Stimulated activated CD8-positive, alpha-beta memory T cell treated with anti-CD3 and anti-CD28 coated beads, Interleukin-15, amount 100 ng/mL, for 24 hours (primary cell): ENCODE measurements at places on chromosomes 6 and 20.

DNA sequence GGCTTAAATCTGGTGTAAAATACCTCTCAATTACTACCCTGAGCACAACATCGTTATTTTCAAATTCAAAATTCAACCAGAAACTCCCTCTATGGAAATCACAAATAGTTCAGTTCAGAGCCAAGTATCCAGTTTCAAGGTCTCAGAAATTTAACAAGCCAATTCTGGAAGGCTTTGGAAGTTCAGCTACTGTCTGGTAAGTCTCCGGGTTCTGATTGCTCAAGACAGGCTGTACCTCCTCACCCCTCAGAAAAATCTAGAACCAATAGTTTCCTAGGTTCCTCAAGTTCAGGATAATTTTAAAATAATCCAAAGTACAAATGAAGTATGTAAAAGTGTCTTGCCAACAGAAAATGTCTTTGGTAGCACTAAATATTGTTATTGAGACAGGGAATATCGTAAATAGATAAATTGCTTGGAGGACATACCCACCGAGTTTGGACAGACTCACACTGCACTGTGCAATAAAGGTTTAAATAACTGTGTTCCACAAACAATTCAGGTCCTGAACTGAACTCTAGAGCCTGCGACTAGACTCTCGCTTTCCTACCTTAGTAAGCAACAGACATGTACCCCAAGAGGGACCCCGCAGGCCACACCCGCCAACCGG lies 729 bp downstream of the ATG5 start:
- DNase-seq = no peak

DNA sequence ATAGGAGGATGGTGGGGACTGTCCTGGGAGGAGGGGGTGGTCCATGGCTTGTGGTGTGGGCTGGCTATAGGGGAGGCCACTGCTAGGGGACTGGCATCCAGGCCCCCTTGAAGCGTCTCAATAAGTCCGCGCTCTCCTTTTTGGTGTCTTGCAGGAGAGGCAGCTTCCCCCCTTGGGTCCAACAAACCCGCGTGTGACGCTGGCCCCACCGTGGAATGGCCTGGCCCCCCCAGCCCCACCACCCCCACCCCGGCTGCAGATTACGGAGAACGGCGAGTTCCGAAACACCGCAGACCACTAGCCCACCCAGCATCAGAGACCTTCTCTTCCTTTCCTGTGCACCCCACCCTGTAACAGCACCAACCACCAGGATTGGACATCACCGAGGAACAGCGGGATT lies 2.8 kb upstream of the ZBTB9 start:
- DNase-seq = no peak

DNA sequence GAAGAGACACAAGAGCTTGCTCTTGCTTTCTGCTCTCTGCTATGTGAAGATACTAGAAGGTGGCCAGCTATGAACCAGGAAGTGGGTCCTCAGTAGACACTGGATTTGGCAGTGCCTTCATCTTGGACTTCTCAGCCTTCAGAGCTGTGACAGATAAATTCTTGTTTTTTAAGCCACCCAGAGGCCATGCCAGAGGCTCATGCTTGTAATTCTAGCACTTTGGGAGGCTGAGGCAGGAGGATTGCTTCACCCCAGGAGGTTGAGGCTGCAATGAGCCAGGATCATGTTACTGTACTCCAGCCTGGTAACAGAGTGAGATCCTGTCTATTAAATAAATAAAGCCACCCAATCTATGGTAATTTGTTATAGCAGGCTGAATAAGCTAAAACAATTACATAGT lies 185.5 kb upstream of the SALL4 start:
- DNase-seq = no peak

- no peak for DNase-seq
Observed at GRCh38 chr6:128380891-128381290, 139.5 kb downstream of the PTPRK start.

DNA sequence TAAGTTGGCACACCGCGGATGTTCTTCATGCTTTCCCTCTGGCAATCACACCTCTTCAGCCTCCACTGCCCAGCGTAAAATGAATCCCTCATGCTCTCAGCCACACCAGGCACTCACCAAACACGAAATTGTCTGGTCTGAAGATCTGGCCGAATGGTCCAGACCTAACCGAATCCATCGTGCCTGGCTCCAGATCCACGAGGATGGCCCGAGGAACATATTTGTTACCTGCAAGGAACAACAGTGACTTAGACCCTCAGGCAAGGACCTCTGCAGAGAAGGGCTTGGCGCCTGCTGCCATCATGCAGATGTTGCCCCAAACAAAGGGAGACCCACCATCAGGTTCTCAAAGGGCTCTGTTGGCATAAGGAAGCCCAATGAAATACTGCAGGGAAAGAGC lies 1.4 kb downstream of the TUBB2B start:
- no peak for DNase-seq

DNA sequence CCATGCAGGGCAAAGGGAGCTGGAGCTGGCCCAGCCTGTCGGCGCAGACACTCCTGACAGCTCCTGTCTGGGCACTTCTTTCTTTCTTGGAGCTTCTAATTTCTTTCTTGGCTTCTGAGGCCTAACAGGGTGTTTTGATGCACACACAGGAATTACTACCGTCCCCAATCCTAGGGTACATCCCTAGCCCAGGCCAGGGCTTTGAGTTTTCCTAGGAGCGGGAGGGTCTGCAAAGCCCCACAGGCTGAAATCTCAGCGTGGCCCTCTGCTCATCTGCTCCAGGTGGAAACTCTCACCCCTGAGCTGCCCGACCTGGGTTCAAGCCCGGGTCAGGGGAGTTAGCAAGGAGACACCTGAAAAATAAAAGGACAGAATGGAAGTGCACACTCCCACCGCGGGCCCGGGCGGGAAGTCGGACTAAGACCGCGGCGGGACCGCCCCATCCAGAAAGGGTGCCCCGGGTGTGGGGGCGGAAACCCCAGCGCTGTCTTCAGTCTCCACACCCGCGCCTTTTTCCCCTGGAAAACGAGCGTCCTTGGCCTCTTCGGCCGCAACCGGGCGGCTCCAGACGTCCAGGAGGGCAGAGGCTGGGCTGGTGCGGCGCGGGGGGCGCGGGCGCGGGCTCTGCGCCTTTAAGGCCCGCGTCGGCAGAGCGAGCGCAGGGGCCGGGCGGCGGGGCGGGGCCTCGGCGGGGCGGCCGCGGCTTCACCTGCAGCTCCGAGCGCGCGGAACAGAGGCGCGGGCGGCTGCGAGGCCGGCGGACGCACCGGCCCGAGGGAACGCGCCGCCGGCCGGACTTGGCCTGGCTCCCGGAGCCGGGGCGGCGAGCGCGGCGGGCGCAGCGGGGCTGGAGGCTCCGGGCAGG lies at the start of gene CDH4:
Gene CDH4 (plus strand): TSS at position 733 of the 865 bp plus-strand sequence.
- no peak for DNase-seq

GRCh38 chr6:27293436-27294098 lies 18.5 kb downstream of the POM121L2 start:
- DNase-seq = no peak

- no peak for DNase-seq
Observed at GRCh38 chr6:90219209-90219985, 77.2 kb downstream of the BACH2 start.

DNA sequence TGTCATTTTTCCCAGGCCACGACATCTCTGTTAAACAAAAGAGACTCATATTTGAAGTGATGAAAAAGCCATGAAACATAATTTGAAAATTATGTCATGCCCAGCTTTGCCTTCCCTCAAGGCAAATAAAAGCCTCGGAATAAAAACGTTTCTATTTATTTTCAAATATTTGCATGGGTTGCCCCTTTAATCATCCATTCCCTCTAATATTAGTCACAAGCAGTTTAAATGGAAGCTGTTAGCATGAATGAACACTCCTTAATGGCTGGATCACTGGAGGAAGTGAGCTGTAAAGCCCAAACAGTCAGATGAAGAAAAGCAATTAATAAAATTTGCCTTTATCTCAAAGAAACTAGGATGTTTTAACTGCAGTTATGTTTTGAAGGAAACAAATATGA lies 69.3 kb upstream of the STMND1 start:
- no peak for DNase-seq

DNA sequence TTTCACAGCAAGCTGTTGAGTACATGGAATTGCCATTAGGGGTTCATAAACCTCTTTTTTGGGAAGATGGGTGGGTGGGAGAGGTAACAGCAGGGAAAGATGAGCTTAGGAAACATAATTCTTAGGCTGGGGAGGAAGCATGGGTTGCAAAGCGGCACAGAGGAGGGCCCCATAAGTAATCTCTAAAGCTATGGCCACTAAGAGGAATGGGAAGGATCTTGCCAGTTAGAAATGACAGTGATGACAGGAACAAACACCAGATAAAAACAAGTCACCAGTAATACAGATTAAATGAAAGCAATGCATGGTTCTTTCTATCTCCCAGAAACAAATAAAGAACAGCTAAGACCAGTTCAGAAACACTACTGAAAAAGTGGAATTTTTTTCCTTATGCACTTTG lies 31.0 kb upstream of the PRELID3B start:
- DNase-seq = no peak

- DNase-seq = no peak
Observed at GRCh38 chr6:158039178-158039557, 57.5 kb downstream of the SYNJ2 start.

DNA sequence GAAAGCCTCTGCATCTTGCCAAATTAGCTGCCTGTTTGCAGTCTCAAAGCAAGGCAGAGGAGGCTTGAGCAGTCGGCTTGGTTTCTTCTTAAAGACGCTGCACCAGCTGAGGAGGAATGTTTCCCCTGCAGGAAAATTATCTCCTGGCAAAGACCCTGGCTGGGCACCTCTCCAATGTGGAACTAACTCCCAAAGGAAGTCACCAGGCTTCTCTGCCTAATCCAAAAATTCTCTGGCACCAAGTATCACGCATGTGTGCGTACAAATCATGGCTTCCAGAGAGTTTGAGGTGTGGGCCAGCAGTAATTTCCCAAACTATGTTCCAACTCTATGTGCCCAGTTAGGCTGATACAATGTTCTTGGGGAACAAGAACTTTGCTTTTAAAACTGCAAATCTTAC lies 176.2 kb downstream of the KIF16B start:
- no peak for DNase-seq

DNA sequence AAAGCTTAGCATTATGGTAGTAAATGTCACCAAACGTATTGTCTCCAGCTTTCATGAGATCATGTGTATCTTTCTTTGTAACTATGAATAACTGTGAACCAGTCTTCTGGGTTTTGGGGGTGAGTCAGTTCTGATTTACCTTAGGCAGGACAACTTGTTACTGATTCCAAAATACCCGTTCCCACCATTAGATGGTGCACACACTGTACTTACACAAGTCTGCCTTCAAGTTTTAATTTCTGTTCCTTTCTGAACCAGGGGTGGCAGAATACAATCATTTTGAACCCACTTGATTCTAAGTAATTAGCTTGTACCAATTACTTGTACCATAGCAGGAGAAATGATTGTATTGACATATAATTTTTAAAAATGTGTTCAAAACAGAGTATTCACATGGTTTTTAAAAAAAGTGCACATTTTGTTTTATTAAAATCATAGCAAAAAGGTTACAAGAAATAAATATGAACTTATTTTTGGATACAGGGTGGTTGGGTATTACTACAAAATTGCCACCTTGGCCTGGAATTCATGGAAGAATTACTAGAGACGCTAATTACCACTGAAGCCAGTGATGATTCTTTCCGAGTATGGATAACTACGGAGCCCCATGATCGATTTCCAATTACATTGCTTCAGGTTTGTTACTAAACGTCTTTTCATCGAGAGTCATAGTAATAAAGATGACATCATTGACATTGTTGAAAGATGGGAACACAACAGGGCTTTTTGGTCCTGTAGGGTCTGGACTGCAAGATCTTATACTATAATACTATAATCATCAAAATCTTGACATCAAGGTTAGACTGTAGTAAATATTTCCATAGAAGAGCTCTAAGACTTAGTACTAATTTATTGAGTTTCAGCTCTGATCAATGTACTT lies 75.2 kb upstream of the GLP1R start:
- no peak for DNase-seq

DNA sequence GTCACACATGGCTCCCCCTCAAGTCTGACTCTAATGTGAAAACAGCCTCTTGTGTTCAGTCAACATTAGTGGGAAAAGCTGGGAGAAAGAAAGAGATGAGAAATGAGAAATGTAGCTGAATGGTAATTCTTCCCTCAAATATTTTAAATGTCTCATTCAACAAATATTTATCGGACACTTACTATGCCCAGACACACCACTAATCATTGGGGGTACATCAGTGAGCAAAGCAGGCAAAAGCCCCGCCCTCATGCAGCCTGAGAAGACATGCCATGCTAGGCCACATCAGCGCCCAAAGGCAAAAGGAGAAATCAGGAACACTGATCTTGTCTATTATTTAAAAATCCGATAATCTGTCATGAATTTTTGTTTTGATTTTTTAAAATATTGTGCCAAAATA lies 89.9 kb upstream of the ASF1A start:
- DNase-seq = no peak

DNA sequence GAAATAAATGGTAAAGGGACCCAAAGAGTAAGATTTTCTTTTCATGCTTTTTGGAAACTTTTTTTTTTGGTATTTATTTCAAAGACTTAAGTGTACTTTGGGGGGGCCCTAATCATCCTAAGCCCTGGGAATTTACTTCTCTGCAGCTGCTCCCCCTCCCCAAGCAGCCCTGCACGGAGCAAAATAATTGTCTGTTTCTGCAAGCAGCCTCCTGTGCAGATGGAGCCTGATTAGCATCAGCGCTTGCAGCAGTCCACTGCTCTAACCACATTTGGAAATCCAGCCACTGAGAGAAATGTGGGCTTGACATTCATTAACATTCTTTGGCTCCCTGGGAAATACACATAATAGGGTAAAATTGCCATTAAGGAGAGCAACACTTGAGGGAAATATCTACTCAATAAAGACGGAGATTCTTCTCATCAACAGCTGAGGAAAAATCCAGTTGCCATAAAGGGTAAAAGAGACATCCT lies 309.2 kb upstream of the MAP3K7 start:
- DNase-seq = no peak

- no peak for DNase-seq
Observed at GRCh38 chr6:1605893-1606779, 3.6 kb upstream of the FOXC1 start.

DNA sequence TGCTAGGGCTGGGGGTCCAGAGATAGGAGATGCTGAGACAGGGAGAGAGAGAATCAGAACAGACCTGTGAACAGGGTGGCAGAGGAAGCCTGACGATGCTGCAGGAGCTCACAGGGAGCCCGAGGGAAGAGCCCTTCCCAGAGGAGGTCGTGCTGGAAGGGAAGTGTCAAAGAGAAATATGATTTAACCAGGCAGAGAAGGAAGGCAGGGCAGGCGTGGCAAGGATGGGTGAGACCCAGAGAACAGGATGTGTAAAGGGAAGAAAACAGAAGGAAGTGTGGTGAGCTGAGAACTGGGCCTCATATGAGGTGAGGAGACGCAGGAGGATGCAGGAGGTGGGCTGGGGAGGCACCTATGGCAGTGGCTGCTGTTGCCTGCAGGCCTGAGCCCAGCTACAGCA lies 105.6 kb downstream of the ZDHHC14 start:
- no peak for DNase-seq
